Heart right ventricle (tissue), 16 donors: ENCODE measurements at places on chromosomes 11 and 22. TPM values are rescaled to one million over a fixed set of nuclear protein-coding genes. Genes with fewer than 3 reads are reported as not detected.

DNA sequence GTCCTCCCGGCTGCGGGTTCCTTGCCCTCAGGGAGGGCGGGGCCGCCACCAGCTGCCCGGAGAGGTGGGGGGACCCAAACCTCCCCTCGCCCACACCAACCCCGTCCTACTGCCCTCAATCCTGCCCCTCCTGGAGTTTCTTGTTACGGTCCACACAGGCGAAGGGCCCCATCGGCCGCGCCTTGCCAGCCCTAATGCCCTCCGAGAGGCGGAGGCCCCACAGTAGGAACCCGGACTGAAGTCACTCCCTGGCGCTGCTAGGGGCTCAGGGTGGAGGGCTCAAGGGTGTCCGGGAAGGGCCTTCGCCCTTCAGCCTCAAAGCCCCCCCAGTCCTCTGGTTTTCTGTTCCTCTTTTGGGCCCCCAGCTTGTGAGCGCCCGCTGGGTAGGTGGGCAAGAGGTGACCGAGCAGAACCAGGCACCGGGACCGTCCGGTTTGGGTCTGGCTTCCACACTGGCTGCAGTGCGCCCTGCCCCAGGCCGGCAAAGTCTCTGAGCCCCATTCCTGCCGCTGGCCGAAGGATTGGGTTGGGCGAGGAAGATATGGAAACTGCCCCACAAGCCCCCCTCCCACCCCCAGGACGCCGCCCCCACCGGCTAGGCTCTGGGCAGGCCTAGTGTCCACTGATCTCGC, 24.5 kb downstream of the DUSP8 start:
- DNase-seq = no peak

The PRDM11 gene
- 4.6 TPM for polyA plus RNA-seq

DNA sequence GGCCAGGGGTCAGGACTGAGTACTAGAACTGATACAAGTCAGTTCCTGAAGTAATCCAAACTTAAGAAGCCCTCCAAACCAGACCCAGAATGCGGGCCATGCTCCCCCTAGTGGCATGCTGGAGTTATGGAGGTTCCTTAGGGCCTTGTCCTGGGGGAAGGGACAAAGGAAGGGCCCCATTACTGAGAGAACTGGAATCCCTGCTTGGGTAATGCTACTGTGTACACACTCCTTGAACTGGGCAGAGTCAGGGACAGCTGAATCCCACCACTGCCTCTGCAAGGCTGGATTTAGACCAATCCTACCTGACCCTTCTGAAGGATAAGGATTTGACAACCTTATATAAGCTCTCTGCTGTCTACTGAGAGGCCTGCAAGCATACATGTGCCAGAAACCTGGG, 97.3 kb upstream of the AKIP1 start:
- DNase-seq = peak; percentile 81

- DNase-seq = no peak
Observed at GRCh38 chr11:85896876-85897275, 41.7 kb downstream of the CCDC83 start.

GRCh38 chr11:86947541-86947940, 7.7 kb downstream of the FZD4 start:
- no peak for DNase-seq

DNA sequence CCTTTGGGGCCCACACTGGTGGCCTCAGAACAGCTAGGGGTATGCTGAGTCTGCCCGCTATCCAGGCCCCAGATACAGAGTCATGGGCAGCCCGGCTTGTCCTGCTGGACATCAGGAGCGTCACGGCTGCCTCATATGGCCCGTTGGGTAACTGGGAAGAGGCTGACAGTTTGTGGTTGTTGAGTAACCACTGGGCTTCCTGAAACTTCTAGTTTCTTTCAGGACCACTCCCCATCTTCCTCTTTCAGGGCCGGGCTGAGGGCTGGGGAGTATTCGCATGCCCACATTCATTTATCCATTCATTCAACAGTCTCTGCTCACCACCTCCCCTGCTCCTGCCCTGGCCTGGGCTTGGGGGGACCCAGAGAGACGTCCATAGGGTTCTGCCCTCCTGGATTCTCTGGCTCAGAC, 13.4 kb upstream of the P2RY2 start:
- no peak for DNase-seq

The HSPB2 gene
- 136 TPM for polyA plus RNA-seq
